Tibial nerve (tissue), 4 donors: ENCODE measurements at places on chromosomes 12 and 14. TPM values are rescaled to one million over a fixed set of nuclear protein-coding genes. Genes with fewer than 3 reads are reported as not detected.

DNA sequence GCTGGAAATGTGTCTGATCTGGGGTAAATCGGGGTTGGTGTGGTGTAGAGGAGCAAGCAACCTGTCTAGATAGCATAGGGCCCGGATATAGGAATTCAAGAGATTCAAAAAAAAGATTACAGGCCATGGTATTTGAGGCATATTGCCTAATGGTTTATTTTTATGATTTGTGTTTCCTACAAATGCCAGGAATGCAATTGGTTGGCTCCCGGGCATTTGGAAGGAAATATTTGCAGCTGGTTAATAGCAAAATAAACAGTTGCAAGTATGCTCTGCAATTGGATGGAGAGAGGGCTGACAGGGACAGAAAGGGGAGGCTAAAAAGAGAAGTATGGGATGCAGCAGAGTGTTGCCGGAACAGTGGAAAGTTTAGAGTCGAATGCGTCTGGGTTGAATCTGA, 315.6 kb upstream of the ATP2B1 start:
- DNase-seq, result no peak
- H3K36me3 ChIP-seq, result no peaks in the 10 kb centered on the region
- H3K4me1 ChIP-seq, result no peaks in the 10 kb centered on the region
- no peaks in the 10 kb centered on the region for H3K27me3 ChIP-seq
- no peak overlapping the region for H3K4me3 ChIP-seq

GRCh38 chr12:51884676-51885229, 3.1 kb upstream of the ANKRD33 start:
- H3K4me3 ChIP-seq, result no peak overlapping the region
- no peaks in the 10 kb centered on the region for H3K27me3 ChIP-seq
- no peak overlapping the region for H3K27ac ChIP-seq
- H3K4me1 ChIP-seq, result peaks cover 24% of the 10 kb centered on the region
- H3K36me3 ChIP-seq, result no peaks in the 10 kb centered on the region

The FBXO33 gene
- total RNA-seq, result 12.9 TPM

DNA sequence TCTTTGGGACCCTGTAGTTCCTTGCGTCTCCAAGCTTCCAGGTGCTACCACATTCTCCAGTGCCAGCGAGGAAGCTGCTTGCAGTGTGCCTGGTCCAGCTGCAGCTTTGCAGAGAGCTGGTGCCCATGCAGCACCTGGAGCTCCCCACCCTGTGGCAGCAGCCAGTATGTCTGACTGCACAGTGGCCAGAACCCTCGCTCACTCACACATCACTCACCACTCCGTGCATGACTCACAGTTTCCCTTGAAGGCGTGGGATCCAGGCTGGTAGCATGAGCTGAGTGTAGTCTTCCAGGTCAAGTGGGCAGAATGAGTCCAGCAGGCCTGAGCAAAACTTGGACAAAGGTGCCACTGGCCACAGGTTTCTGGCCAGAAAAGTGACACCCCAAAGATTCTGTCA, 33.6 kb downstream of the SDR9C7 start:
- DNase-seq, result no peak
- no peaks in the 10 kb centered on the region for H3K27me3 ChIP-seq
- no peaks in the 10 kb centered on the region for H3K4me1 ChIP-seq
- H3K4me3 ChIP-seq, result no peak overlapping the region
- H3K27ac ChIP-seq, result no peak overlapping the region
- no peaks in the 10 kb centered on the region for H3K36me3 ChIP-seq

The HOXC11 gene
- 0.20 TPM for total RNA-seq

GRCh38 chr12:6768990-6769389, 2.8 kb downstream of the PTMS start:
- DNase-seq, result peak; percentile 53
- H3K27me3 ChIP-seq, result no peaks in the 10 kb centered on the region
- H3K4me1 ChIP-seq, result peaks cover 85% of the 10 kb centered on the region

- no peaks in the 10 kb centered on the region for H3K27me3 ChIP-seq
- no peaks in the 10 kb centered on the region for H3K36me3 ChIP-seq
- H3K4me3 ChIP-seq, result no peak overlapping the region
Measured at GRCh38 chr14:85428926-85429325, 101.0 kb upstream of the FLRT2 start.

GRCh38 chr12:85642288-85642687, 193.9 kb downstream of the RASSF9 start:
- no peak overlapping the region for H3K4me3 ChIP-seq
- H3K27me3 ChIP-seq, result no peaks in the 10 kb centered on the region
- DNase-seq, result no peak
- no peaks in the 10 kb centered on the region for H3K4me1 ChIP-seq
- no peak overlapping the region for H3K27ac ChIP-seq

The CEBPE gene
- not detected for total RNA-seq

The B3GNT4 gene
- total RNA-seq, result not detected

GRCh38 chr12:72271451-72272090, 599 bp upstream of the TRHDE start:
- peaks cover 43% of the 10 kb centered on the region for H3K27me3 ChIP-seq
- H3K27ac ChIP-seq, result no peak overlapping the region
- peak overlapping the region; percentile 64 for H3K4me3 ChIP-seq
- peaks cover 33% of the 10 kb centered on the region for H3K4me1 ChIP-seq

GRCh38 chr12:40469736-40470135, 222.5 kb upstream of the CNTN1 start:
- no peaks in the 10 kb centered on the region for H3K27me3 ChIP-seq
- H3K27ac ChIP-seq, result no peak overlapping the region
- no peaks in the 10 kb centered on the region for H3K36me3 ChIP-seq
- H3K4me3 ChIP-seq, result no peak overlapping the region

DNA sequence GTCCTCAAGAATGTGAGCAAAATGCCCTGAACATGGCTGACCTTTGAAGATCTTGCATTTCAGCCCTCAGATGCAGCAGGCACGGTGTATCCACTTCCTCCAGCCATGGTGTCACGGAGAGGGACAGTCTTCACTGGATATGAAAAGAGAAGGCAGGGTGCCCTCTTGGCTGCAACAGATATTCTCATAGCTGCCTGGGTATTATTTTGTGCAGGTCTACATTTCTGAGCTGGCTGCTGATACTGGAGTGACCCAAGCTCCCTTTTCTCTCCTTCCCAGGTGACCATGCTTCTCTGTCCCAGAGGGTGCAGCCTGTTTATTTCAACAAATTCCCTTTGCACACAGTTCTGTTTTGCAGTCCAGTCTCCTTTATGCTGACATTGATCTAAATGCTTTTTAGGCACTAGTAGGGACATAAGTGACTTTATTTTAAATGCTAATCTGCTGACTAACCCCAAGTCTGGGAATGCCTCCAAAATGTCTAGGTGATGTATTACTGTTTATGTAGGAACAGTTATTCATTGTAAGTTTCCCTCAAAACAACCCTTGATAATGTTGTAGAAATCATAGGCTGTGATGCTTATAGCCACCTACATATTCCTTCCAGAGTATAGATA, 17.4 kb upstream of the PYGL start:
- DNase-seq, result no peak
- H3K36me3 ChIP-seq, result no peaks in the 10 kb centered on the region
- peaks cover 11% of the 10 kb centered on the region for H3K4me1 ChIP-seq
- no peaks in the 10 kb centered on the region for H3K27me3 ChIP-seq
- no peak overlapping the region for H3K4me3 ChIP-seq

The HOXC12 gene
- 1.4 TPM for total RNA-seq

The PSEN1 gene
- total RNA-seq, result 43.8 TPM

DNA sequence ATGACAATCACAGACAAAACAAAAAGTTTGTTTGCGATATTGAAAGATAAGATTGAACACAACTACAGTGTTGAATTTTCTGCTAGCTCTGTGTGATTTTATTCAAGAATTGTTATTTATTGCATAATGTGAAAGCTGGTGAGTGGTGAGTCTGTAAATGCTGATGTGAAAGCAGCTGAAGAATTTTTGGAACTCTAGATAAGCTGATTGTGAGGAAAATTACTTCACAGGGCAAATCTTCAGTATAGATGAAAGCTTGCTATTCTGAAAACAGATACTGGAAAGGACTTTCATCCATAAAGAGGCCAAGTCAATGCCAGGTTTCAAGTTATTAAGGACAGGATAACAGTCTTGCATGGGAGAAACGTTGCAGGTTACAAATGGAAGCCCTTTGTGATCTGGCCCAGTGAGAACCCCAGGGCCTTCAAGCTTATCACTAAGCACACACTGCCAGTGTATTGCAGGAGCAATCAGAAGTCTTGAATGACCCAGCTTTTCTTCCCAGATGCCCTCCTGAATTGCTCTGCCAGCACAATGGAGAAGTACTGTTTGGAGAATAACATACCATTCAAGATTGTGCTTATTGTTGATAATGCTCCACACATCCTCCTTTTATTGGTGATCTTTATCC, 153.7 kb downstream of the PCNX1 start:
- H3K27me3 ChIP-seq, result no peaks in the 10 kb centered on the region
- H3K36me3 ChIP-seq, result peaks cover 86% of the 10 kb centered on the region
- no peaks in the 10 kb centered on the region for H3K4me1 ChIP-seq
- H3K27ac ChIP-seq, result no peak overlapping the region
- DNase-seq, result no peak

The SLC5A8 gene
- total RNA-seq, result not detected

The TTC6 gene
- not detected for total RNA-seq

- H3K27me3 ChIP-seq, result no peaks in the 10 kb centered on the region
- H3K27ac ChIP-seq, result no peak overlapping the region
- DNase-seq, result no peak
- no peak overlapping the region for H3K4me3 ChIP-seq
Measured at GRCh38 chr14:95760596-95760995, 46.7 kb upstream of the TCL1A start.

The ERO1A gene
- 29.9 TPM for total RNA-seq
